Caudate nucleus (tissue), 63 donors: ENCODE measurements at places on chromosomes 11 and 22.

GRCh38 chr11:12098601-12099000 lies 11.8 kb upstream of the MICAL2 start:
- DNase-seq: no peak

- DNase-seq: no peak
Measured at GRCh38 chr11:35594680-35595079, 23.6 kb upstream of the FJX1 start.

- DNase-seq: no peak
Measured at GRCh38 chr11:91261513-91261912, 963.1 kb upstream of the FAT3 start.

- DNase-seq: no peak
Measured at GRCh38 chr22:31650391-31650790, 11.6 kb downstream of the PISD start.

GRCh38 chr22:17098379-17098819 lies 13.6 kb downstream of the IL17RA start:
- no peak for DNase-seq

DNA sequence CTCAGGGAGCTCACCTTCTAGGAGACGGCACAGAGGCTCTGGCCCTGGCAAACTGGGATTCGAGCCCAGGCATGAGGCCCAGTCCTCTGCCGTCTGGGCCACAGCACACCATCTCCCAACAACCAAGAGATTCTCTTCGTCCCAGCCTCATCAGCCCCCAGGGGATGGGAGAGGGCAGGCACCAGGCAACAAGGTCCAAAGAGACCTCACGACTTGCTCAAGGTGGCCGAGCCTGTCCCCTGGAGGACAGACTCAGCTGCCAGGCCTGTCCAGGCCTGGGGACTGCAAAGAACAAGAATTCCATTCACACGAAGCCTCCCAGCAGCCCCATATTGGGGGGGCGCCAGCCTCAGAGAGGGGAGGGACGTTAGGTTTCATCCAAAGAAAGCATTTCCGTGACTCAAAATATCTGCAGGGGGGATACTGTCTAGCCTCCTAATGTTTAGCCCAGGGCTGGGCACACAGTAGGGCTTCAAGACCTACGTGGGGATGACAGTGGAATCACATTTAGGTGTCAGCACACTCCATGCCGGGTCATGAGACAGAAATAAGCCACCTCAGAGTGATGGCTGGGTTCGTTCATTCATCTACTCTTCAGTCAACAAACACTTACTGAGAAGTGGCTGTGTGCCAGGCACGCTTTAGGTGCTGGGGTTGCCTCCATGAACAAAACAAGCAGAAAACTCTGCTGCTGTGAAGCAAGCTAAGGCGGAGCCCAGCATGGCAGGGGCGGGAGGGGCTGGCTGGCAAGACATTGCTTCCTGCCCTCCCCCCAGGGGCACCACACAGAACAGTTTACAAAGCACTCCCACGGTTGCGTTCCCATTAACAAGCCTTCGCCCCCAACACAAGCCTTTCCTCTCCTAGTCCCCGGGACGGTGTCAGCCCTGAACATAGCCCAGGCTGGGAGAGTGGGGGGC lies 1.2 kb downstream of the CARNS1 start:
- DNase-seq: no peak
